Osteocyte (in vitro differentiated cells): ENCODE measurements at places on chromosomes 7 and 10. TPM values are rescaled to one million over a fixed set of nuclear protein-coding genes. Genes with fewer than 3 reads are reported as not detected.

Gene LRRD1
- 0.39 TPM in 1 of 2 replicates, not detected in the other for total RNA-seq

Gene PTPRZ1
- total RNA-seq, result 0.38 TPM in 1 of 2 replicates, not detected in the other

Gene FAM221A
- total RNA-seq, result 4.0 TPM in 2 replicates

Gene FGFBP3
- 3.1 and 3.7 TPM in 2 replicates for total RNA-seq

Gene HOXA4
- total RNA-seq, result not detected in 2 replicates

Gene ZNF316
- total RNA-seq, result 32.7 and 34.6 TPM in 2 replicates

Gene CPA2
- not detected in 2 replicates for total RNA-seq

Gene AZGP1
- not detected in 2 replicates for total RNA-seq

Gene PNLIPRP3
- total RNA-seq, result not detected in 2 replicates

Gene RPP30
- total RNA-seq, result 31.8 and 32.8 TPM in 2 replicates

Gene SLC13A1
- not detected in 2 replicates for total RNA-seq

Gene PNLIP
- not detected in 2 replicates for total RNA-seq

Gene ADAM12
- 41.7 and 45.6 TPM in 2 replicates for total RNA-seq

Gene HIP1
- 55.3 and 62.0 TPM in 2 replicates for total RNA-seq

Gene ZNF722
- not detected in 2 replicates for total RNA-seq

Gene DENND2A
- total RNA-seq, result 53.3 and 56.6 TPM in 2 replicates

Gene HSPB1
- 251 and 252 TPM in 2 replicates for total RNA-seq

Gene TMEM236
- 0.08 and 0.11 TPM in 2 replicates for total RNA-seq

Gene GPR146
- total RNA-seq, result 1.9 and 2.8 TPM in 2 replicates

Gene C7orf33
- total RNA-seq, result not detected in 2 replicates

Gene C10orf67
- not detected in 2 replicates for total RNA-seq

Gene LRRC4
- total RNA-seq, result 0.29 and 0.70 TPM in 2 replicates

Gene CUZD1
- total RNA-seq, result 0.30 and 0.81 TPM in 2 replicates

Gene ZNF804B
- total RNA-seq, result not detected in 2 replicates

Gene ZNF239
- total RNA-seq, result 3.7 and 4.5 TPM in 2 replicates
